ENCODE measurements at places on chromosomes 2 and 18.

GRCh38 chr2:236772220-236772837, 202.7 kb downstream of the ACKR3 start:
- no peak for DNase-seq

DNA sequence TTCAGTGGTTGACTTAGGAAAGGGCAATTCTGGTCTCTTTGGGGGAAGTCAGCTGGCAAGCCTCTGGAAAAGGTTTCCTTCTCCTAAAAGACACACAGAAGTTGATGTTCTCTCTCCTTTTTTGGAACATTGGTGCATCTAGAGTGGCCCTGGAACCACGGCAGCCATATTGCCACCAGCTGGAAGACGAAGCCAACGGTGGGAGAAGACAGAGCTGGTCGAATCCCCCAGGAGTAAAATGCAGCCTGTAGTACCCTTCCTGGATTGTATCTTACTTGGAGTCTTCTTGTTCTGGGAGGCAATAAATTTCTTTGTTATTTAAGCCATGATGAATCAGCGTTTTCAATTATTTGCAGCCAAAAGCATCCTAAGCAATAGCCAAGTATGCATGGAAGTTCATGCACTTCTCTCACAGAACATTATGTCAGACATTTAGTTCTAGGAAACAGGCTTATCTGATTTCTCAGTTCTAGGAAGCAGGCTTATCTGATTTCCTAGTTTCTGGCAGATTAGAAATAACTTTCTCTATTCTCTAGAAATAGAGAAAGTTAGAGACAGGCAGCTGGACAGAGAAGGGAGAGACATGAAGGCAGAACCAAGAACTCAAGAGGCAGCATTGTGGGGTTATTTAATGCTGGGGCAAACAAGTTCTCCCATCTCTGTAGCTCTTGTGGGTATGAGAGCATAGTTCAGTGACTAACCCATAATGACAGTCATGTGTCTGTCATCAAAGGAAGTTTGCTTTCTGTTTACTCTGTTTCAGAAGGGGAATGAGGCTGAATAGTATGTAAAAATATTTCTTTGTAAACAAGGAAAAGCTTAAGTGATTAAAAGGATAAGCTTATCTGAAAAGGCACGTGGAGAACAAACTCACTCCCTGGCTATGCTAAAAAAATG, 40.5 kb upstream of the NABP1 start:
- DNase-seq = no peak

DNA sequence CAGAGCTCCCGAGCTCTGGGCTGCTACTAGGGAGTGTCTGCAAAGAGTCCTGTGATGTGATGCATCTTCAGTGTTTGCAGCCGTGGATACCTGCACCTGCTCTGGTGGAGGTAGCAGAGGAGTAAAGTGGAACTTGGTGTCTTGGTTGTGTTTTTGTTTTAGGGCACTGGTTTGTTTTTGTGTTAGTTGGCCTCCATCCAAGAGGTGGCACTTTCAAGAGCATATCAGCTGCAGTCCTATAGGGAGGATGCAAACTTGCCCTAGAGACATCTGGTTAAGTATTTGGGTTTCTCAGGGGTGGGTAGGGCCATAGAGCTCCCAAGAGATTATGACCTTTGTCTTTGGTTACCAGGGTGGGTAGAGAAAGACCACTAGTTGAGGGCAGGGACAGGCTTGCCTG, 1249.0 kb upstream of the FAM98A start:
- DNase-seq = no peak

GRCh38 chr2:144067506-144067905, 452.4 kb downstream of the ZEB2 start:
- peak; percentile 37 for DNase-seq

DNA sequence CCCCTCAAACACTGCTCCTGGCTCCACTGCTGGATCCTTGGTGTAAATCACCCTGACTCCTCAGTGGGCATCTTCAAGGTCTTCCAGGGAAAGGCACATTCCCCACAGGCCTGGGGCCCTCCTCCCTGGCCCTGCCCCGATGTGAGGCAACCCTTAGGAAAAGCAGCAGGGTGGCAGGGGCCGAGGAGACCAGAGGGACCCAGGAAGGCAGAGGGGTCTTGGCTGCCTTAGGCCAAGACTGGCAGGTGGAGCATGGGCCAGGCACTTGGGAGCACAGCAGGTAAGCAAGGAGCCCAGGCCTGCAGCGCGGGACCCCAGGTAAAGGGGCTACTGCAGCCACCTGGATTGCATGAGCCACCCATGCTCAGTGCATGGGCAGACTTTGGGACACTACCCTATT, 96.9 kb downstream of the GYPC start:
- no peak for DNase-seq

DNA sequence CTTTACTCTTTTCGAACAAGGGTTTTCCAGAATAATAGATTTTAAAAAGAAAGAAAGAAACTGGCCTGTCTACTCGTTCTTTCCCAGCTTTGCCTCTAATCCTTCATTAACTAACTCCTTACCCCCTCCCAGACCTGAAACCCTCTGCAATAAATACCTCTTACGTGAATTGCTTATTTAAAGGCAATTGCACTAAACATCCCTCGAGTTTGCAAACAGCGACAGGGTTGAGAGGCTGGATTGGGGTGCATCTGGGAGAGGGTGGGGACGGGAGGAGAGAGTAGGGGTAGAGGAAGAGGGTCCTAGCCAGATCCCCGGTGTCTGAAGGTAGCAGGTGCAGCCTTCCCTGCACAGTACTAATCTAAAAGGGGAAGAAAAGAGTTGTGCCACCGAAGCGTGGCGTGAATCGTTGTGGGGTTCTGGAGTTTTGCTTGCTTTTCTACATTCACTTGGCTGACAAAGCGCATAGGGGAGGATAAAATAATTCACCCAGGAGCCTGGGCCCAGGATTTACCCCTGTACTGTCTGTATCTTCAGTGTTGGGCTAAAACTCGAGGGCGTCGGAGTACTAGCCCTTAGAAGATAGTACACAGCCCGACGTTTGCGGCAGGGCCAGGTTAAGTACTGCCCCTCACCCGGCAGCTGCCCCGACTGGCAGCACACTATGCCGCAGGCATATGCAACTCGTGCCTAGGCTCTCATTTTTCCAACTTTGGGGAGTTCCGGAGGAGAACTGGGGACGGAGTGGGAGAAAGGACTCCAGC, 1.9 kb upstream of the NEUROD1 start:
- DNase-seq = no peak

GRCh38 chr2:222693837-222694236, 22.4 kb downstream of the MOGAT1 start:
- DNase-seq = no peak

GRCh38 chr2:215430528-215431187, 5.2 kb downstream of the FN1 start:
- DNase-seq = no peak

GRCh38 chr2:79876430-79876829, 363.6 kb downstream of the CTNNA2 start:
- DNase-seq = peak; percentile 23

GRCh38 chr2:114185501-114185900, 256.9 kb upstream of the DPP10 start:
- DNase-seq = no peak

DNA sequence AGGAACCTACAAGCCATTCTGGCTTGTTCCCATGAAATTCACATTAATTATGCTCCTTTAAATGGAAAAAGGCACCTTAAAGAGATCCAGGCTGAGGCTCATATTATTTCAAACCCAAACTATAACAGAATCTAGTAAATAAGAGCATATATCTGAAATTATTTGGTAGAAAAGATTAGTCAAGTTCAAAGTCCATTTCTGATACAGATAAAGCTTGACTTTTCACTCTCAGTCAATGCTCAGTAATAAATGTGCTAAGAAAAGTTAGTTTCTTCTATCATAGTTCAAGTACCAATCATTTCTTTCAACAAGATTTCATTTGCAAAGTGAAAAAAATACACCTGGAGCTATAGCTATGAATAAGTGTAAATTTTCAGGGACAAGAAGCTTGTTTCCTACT, 61.8 kb upstream of the NARS1 start:
- DNase-seq = no peak

DNA sequence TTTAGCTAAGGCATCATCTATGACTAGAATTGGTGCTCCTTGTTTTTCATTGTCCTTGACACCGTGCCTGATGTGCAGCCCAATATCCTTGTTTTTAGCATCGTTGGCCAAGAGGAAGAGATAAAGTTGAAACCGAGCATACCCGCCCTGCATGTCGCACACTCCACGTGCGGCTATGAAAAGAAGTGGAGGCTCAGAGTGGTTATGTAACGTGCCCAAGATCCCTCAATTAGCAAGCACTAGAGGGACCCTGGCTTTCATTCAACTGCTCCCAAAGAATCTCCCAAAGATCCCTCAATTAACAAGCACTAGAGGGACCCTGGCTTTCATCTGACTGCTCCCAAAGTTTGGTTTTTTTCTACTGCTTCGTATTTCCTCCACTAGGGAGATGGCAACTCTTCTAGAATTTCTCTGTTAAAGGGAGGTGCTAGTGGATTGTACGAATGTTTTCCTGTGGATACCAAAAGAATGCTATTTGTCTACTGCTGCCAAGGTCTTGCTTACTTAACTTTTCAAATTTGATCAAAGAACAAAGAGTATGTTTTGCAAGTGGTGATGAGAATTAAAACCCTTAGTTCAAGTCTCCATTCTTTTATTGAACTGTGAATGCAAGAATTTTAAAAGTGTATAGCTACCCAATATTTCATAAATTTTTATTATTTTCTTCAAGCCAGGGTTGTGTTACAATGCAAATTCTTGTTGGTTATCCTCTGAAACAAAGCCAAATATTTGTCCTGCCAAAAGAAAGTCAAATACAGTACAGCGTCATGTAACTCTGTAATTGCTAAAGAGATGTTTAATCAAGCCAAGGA, 92.1 kb downstream of the AOX1 start:
- no peak for DNase-seq

- no peak for DNase-seq
Measured at GRCh38 chr2:61664190-61664589, 126.0 kb upstream of the XPO1 start.

- peak; percentile 72 for DNase-seq
Measured at GRCh38 chr18:27921904-27922751, 254.8 kb downstream of the CDH2 start.

DNA sequence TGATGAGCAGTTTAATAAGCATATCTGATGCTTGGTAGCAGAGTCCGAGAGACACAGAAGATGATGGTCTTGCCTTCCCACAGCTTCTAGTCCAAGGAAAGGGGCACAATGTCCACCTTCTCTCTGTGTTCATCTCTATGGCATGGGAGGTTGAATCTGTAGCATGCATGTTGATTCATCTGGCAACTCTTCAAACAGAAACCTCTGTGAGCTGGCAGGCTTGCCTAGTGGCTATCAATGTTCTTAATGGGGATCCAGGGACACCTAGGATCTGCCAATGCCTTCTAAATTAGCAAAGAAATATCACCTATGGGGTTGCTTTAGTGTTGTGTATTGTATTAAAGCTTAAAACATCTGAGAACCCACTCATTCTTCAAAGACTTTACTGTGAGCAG, 170.8 kb downstream of the INO80D start:
- no peak for DNase-seq

- no peak for DNase-seq
Measured at GRCh38 chr2:70523996-70524965, 29.3 kb downstream of the TGFA start.

GRCh38 chr2:173773076-173773475, 192.1 kb downstream of the SP3 start:
- DNase-seq = no peak

GRCh38 chr2:200640176-200640575, 54.4 kb downstream of the AOX1 start:
- DNase-seq = no peak

GRCh38 chr2:86747711-86748639, 27.9 kb downstream of the RMND5A start:
- DNase-seq = no peak

- DNase-seq = no peak
Measured at GRCh38 chr2:178403671-178404306, 47.2 kb downstream of the PRKRA start.

DNA sequence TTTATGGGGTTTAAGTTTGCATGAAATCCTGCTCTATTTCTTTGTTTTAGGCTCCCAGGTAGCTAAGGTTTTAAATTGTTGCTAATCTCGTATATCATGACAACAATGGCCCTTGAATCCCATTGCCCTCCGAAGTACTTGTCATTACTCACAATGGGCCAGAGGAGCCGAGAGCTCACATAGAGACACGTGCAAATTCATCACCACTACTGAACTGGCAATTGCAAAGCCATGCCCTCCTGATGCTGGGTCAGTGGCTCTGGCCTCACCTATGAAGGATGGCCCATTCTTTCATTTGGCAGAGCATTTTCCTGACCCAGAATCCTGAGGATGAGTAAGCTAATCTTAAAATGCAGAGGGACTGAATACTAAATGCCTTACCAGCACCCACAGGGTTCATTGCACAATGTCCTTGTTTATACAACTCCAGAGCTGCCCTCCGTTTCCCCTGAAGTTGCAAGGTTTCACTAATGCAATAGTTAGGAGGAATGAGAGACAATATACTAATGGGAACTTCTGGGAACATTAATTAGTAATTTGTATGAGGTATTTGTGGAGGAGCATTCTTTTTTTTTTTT, 71.6 kb upstream of the GAREM1 start:
- no peak for DNase-seq

- no peak for DNase-seq
Measured at GRCh38 chr18:50788284-50788683, 31.5 kb downstream of the MRO start.

DNA sequence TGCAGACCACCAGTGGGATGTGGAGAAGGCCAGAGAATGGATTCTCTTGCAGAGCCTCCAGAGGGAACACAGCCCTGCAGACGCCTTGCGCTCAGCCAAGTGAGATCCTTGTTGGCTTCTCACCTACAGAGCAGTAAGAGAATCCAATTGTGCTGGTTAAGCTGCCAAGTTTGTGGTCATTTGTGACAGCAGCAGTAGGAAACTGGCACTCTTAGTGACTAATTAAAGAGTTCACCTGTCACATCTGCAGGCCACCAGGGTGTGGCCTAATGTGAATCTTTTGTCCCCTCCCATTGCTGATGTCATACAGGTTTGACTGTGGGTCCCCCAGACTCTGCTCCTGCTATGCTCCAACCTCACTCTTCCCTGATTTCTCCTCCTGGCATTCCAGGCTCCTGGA, 235.9 kb downstream of the TFCP2L1 start:
- no peak for DNase-seq

DNA sequence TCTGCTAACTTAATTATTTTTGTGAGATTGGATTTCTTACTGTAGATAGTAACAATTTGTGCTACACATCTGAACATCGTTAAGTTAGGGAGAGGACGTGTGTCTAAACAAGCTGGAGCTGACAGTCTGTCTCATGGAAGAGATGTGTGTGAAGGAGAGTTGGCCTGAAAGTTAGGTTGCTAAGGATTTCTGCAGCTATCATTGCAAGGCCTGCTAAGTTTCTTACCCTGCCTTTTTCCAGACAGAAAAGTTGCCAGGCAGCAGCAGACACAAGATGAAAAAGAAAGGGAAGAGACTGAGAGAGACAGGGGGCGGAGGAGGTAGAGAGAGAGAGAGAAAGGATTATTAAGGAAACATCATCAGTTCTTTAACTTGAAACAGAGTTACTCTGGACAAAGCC, 4.1 kb upstream of the LRP1B start:
- no peak for DNase-seq

- DNase-seq = no peak
Measured at GRCh38 chr18:39450958-39451357, 1885.4 kb upstream of the CELF4 start.

- no peak for DNase-seq
Measured at GRCh38 chr2:33488715-33489540, 12.5 kb downstream of the RASGRP3 start.

- DNase-seq = no peak
Measured at GRCh38 chr2:23519334-23519651, 134.3 kb downstream of the KLHL29 start.
